Activated CD8-positive, alpha-beta T cell treated with anti-CD3 and anti-CD28 coated beads, Interleukin-2, amount 10 ng/mL, durations not matched to agents 7 days and 5 days (primary cell): ENCODE measurements at places on chromosomes 3 and 15. TPM values are rescaled to one million over a fixed set of nuclear protein-coding genes. Genes with fewer than 3 reads are reported as not detected.

GRCh38 chr15:61527836-61528580 lies 298.9 kb upstream of the RORA start:
- no peak overlapping the region for H3K27ac ChIP-seq
- H3K4me3 ChIP-seq = no peak overlapping the region
- no peak for DNase-seq

THPO gene
- total RNA-seq = not detected

DNA sequence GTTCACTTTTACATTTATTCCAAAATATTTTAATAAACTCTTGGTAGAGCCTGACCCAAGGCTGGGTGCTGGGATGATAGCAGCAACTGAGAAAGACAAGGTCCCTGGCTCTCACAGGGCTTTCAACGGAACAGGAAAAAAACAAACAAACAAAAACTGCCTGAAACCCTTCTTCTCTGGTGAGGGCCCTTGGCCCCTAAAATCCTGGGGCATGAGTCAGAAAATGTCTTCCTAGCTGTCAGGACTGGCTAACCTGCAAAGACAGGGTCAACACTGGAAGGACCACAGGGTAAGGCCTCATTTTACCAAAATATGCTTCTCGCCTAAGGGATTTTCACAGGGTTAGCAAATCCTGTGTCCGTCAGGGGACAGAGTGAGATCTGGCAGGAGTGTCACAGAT lies 45.7 kb upstream of the WNT5A start:
- no peak overlapping the region for H3K27ac ChIP-seq
- H3K36me3 ChIP-seq = no peaks in the 10 kb centered on the region
- H3K4me3 ChIP-seq = no peak overlapping the region
- DNase-seq = no peak
- no peaks in the 10 kb centered on the region for H3K27me3 ChIP-seq

GRCh38 chr15:66484539-66485112 lies 12.9 kb downstream of the SNAPC5 start:
- H3K27ac ChIP-seq = peak overlapping the region; percentile 32
- DNase-seq = no peak
- no peak overlapping the region for H3K4me3 ChIP-seq
- no peaks in the 10 kb centered on the region for H3K27me3 ChIP-seq
- H3K36me3 ChIP-seq = peaks cover 61% of the 10 kb centered on the region

TMED3 gene
- total RNA-seq = 38.9 TPM

DNA sequence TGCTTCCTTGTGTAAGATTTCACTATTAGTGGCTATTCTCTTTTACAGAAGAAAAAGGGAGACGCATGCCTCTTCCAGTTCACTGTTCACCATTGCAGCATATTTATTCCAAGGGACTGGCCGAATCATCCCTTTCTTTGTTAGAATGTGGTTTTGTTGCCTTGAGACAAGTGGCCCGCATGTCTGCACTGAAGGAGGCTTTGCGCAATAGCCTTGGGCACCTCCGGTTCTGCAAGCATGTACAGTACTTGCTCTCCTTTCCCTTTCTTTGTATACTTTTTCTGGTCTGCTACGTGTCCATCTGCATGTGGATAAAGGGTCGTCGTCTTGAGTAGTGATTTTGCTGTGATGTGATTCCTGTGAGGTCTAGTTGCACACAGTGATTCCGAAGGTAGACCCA lies 43.0 kb downstream of the FLNB start:
- no peak overlapping the region for H3K27ac ChIP-seq
- no peak overlapping the region for H3K4me3 ChIP-seq
- H3K4me1 ChIP-seq = no peaks in the 10 kb centered on the region
- no peaks in the 10 kb centered on the region for H3K27me3 ChIP-seq
- DNase-seq = no peak
